ENCODE measurements at places on chromosomes 5 and 9.

DNA sequence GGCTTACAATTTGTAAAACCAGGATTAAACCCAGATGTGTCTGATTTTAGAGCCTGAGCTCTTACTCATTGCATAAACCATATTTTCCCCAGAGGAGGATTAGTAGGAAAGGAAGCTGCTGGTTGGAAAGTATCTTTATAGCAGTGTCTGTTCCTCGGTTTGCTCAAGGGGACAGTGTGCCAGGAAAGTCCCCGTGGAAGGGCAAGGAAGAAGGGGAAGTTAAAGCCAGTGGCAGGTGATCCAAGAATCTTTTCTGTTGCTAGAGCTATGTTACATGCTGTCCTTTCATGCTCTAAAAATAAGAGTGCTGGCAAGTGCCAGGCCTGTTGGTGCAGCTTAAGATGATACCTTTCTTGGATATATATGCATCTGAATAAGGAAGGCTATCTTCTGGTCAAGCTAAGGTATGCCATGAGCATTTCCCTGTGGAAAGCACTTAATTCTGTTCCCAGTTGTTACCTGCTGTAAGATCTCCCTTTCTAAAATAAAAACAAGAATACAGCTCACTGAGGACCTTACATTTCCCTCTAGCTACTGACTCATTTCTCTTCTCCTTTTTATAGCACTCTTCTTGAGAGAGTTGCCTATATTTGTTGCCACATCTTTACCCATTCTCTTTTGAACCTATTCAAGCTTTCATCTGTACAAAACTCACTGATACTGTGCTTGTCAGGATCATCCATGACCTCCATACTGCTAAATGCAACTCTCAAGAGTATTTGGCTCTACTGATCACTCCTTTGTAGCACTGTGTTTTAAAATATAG lies 8.0 kb downstream of the PDCD1LG2 start:
- DNase-seq, result no peak

DNA sequence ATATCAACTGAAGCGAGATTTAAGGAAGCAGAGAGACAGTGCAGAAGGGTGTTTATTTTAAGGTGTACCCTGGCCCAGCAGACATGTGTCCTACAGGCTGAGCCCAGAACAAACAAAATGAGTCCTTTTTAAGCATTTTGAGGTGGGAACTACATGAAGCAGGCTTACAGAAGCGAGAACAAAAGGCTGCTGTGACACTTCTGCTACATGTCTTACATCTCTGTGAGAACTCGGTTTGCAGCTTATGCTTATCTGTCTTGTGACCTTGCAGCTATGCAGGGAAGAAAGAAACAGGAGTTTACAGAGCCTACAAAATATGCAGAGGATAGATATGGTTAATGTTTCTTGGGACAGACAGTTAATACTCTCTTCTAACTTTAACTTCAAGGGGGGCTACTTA lies 295.9 kb downstream of the CEMIP2 start:
- no peak for DNase-seq

GRCh38 chr9:108211411-108211955 lies 644.3 kb downstream of the ACTL7B start:
- DNase-seq, result no peak

DNA sequence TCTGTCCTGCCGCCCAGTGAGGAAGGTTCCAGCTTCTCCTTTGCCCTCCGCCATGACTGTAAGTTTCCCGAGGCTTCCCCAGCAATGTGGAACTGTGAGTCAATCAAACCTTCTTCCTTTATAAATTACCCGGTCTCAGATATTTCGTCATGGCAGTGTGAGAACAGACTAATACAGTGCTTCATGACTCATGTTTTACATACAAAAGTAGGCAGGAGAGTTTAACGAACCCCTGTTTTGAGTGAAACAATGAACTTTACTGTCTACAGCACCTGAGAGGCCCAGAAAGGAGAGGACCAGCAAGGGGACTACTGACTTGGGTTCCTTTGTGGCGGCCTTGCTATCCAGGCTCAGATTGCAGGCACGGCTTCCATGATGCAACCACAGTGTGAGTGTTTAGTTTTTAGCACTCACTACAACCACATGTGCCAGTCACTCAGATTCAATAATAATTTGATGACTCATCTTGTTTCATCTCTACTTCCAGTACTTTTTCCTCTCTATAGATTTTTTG lies 139.1 kb upstream of the CLINT1 start:
- DNase-seq, result no peak

- no peak for DNase-seq
These were observed 37.2 kb upstream of the PAPPA start for GRCh38 chr9:116116393-116116792.

DNA sequence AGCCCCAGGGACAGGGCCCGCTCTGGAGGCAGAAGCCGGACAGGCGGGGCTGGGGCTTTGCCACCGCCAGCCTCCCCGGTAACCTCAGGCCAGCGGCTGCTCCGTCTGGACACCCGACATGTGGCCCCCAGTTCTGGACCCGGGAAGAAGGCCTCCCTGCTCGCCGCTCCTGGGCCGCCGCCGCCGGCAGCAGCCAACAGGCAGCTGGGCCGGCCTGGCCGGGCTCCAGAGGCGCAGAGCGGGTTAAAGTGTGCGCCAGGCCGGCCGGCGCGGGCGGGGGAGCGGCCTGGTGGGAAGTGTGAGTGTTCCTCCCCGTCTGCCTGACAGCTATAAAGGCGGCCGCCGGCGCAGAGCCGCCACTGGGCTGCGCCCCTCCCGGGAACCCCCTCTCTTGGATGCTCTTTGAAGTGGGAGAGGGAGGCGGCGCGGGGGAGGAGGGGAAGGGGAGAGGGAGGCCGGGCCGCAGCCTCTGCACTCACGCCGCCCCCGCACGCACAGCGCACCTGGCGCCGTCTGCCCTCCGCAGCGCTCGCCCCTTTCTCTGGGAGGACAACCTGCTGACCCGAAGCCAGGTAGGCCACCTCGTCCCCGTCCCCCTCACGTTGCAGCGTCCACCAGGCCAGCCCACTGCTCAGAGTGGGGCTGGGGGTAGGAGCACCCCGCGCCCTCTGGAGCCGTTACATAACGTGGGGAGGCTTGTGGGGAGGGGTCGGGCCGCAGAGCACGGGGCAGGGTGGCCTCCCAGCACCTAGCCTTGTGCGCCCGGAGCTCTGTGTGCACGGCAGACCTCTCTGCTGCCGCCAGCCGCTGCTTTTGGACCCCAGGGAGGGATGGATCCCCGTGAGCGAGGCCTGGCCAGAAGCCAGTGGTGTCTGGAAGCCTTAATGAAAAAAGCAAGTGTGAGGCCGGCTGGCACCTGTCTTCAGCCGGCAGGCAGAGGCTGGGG lies at the start of gene ADAMTSL2:
Gene ADAMTSL2, plus strand, starts transcription at position 359 of the 946 bp plus-strand sequence. CDS start 2,009 bp downstream, outside the sequence.
- peak; percentile 90 for DNase-seq

- peak; percentile 53 for DNase-seq
These were observed 100.7 kb downstream of the SUSD1 start for GRCh38 chr9:112074250-112075008.

DNA sequence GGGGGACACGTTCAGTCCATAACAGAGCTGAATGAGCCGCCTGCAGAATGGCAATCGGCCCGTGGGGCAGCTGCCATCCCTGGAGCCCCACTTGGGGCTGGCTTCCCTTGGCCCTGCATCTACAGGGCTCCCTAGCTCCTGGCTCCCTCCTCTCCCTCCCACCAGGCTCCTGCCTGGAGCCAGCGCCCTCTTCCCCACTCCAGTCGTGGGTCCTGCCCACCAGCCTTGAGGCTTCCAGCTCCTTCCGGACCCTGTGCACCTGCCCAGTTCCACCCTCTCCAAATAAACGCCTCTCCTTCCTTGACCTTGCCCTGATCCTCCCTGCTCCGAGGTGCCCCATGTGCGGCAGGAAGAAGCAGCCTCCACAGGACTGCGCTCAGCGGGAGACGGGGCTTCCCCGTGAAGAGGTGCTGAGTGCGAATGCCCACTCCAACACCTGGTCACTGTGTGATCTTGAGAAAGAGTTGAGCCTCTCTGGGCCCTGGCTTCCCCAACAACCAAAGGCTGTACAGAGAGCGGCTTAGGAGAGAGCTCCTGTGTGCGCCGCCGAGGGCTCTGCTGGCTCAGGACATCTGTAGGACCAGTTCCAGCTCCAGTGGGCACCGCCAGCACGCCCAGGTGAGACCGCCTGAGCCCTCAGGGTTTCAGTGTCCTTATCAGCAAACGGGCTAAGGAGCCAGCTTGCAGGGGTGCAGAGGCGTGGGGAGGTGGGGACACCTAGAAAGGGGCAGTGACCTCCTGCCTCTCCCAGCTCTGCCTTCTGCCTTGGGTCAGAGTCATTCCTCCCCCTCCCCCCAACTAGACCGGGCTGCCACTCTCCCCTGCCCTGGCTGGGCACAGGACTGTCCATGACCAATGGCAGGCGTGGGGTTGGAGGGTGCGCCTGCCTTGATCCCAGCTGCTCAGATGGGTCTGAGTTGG lies 12.1 kb downstream of the C9orf50 start:
- no peak for DNase-seq

- no peak for DNase-seq
These were observed 261.8 kb downstream of the MCTP1 start for GRCh38 chr5:95022967-95023695.

GRCh38 chr5:95931079-95931833 lies 30.4 kb downstream of the ELL2 start:
- no peak for DNase-seq

DNA sequence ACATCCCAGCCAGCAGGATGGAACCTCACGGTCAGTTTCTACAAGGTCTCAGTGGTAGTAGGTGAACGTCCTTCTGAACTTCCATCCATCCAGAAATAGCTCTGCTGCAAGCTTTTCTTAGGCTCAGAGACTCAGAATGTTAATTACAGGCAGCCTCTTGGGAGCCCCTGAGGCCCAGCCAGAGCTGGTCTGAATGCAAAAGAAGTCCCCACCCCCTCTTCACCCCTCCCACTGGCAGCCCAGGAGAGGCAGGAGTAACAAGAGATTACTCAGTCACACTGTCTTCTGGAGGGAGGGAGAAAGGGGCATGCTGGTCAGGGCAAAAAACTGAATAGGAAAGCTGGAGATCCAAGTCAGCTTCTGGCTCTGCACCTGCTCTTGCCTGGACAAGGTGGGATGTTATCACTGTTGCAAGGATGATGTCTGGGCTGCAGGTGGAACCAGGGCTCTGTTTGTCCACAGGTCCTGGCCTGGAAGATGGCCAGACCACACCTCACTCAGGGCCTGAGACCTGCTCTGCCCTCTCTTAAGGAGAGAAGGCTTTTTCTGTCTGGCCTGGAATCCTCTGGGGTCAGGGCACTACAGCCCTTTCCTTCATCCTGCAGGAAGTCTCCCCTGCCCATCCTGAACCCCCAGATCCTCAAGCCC lies 9.1 kb downstream of the ENHO start:
- no peak for DNase-seq

DNA sequence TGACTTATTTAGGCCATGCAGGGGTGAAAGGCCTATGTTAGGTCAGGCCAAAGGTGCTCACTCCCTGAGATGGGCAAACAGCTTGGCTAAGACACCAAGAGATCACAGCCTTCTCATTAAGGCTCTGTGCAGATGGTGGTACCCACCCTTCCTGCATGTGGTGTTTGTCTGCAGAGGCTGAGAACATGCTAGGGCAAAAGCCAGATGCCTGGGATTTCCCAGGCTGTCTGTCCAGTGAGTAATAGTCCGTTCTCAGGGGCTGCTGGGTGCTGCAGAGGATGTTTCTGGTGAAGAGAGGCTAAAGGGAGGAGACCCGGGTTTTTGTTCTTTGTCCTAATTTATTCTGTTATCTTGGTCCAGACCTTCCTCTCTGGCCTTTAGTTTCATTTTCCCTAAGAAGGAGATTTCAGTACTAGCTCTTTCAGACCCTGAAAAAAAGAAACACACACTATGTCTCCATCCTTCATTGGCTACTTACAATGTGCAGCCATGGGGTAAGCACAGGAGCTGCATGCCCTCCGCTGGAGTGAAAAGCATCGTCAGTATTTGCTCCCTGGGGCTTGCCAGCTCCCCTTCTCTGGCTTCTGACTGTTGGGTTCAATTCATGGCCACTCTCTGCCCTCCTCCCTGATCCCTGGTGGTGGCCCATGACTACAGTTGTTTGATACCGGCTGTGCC lies 23.4 kb upstream of the GLRA1 start:
- DNase-seq, result no peak

DNA sequence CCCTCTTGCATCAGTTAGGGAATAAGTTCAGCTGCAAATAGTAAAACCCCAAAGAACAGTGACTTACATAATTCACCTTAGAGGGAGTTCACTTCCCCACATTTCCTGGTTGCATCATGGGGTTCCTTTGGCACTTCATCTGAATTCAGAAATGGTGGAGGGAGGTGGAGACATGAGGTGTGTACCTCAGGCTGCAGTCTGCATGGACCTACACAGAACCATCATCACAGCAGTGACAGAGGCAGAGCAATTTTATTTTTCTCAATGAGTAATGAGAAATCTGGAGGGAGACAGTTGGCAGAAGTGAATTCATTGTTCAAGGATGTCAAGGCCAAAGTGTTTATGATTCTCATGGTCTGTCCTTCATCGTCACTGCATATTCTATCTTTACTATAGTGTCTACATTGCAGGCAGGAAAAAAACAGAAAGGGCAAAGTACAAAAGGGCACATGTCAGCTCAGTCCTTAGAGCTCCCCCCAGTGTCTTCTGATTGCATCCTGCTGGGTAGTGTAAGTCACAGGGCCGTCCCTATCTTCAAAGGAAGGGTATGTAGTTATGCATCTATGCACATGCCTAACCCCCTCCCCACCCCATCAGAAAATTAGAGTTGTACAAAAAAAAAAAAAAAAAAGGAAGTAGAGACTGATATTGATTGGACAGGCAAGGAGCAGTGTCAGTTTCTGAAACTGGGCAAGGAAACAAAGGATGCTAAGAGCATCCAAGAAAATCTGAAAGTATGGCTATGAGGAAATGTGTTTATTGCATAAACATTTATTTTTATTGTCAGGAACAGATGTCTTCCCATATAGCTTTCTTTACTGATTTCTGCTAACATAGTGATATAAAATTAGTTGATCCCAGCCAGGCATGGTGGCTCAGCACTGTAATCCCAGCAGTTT lies 132.7 kb upstream of the APC start:
- DNase-seq, result peak; percentile 12

GRCh38 chr9:87233431-87233830 lies 264.2 kb upstream of the DAPK1 start:
- DNase-seq, result no peak

- DNase-seq, result no peak
These were observed 55.6 kb downstream of the PIK3R1 start for GRCh38 chr5:68271124-68271523.

DNA sequence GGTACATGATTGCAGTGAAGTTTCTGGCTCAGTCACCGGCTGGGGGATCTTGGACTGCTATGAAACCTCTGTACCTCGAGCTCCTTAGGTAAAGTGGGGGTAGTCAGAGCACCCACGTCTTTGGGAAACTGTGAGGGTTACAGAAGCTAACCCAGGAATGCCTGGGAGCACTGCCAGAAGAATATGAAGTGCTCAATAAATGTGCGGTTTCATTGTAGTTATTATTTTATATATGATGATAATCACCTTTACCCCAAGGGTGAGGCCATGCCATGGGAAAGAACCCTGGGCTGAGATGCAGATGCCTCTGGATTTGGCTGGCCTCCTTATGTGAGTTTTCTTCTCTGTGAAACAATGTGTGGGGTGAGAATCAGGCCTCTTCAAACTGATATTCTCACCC lies 3.7 kb downstream of the NPR3 start:
- DNase-seq, result no peak

- no peak for DNase-seq
These were observed 28.7 kb downstream of the ITGA2 start for GRCh38 chr5:53017794-53018391.

GRCh38 chr5:176817841-176818377 lies 7.5 kb downstream of the UNC5A start:
- DNase-seq, result peak; percentile 86

- no peak for DNase-seq
These were observed 105.2 kb downstream of the PBX3 start for GRCh38 chr9:125852386-125852785.
